Stimulated activated CD4-positive, alpha-beta T cell treated with anti-CD3 and anti-CD28 coated beads, TNF-alpha, amount 100 ng/mL, for 4 hours (primary cell): ENCODE measurements at places on chromosomes 16 and 17.

- DNase-seq: no peak
Measured at GRCh38 chr16:65487231-65487630, 365.4 kb upstream of the CDH11 start.

GRCh38 chr16:23134274-23134673 is 15.0 kb downstream of the USP31 start:
- DNase-seq: no peak

GRCh38 chr16:70694088-70694867 is 8.4 kb upstream of the MTSS2 start:
- no peak for DNase-seq

DNA sequence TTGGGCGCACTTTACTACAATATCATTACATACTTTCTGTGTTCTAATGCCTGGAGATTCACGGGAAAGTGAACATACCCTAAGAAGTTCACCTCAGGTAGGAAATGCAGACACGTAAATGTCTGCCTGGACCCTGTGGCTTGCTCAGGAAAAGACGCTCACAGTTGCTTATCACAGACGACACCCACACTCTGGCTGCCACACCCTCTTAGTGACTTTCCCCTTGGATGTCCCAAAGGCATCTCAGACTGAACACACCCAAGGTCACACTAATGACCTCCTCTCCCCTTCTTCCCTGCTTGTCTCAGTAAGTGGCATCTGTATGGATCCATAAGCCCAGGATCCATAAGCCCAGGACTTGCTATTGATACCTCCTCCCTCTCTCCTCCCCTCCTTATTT is 32.6 kb downstream of the CDRT15 start:
- DNase-seq: no peak

- peak; percentile 78 for DNase-seq
Measured at GRCh38 chr17:68035523-68036303, at the start of gene KPNA2. Gene KPNA2 (plus strand): TSS chr17:68035735. CDS start chr17:68037133, 1,398 bp downstream.

DNA sequence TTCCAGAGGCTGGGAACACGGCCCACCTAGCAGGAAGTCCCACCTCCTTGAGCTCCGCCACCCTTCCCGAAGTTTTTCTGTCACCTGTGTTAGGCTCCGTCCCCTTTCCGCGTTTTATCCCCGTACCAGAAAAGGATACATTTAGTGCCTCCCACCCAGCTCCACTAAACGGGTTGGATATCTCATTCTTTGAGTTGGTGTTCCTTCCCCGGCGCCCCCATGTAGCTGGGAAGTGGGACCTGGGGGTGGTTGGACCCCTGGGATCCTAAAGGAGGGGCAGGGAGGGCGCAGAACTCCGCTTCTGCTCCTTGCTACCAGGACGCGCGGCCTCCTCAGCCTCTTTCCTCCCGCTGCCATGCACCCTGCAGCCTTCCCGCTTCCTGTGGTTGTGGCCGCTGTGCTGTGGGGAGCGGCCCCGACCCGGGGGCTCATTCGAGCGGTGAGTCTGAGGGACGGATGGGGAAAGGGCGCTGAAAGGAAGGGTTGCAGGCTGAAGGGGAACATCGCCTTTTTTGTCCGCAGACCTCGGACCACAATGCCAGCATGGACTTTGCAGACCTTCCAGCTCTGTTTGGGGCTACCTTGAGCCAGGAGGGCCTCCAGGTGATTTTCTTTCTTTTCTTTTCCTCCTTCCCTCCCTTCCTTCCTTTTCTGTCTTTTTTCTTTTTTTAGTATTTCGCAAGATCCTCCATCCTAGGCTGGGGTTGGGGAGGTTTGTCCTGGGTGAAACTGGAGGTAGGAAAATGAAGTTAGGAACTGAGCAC is 669 bp downstream of the RNF167 start:
- DNase-seq: no peak

GRCh38 chr16:69093974-69094373 is 11.5 kb upstream of the HAS3 start:
- no peak for DNase-seq
